Aorta (tissue), 5 donors: ENCODE measurements at places on chromosomes 16 and 17. TPM values are rescaled to one million over a fixed set of nuclear protein-coding genes. Genes with fewer than 3 reads are reported as not detected.
A peak's percentile ranks its signal among the peaks of the same experiment; 100 is the strongest.

- DNase-seq = no peak
- H3K4me3 ChIP-seq = no peak overlapping the region
- H3K36me3 ChIP-seq = no peaks in the 10 kb centered on the region
- no peaks in the 10 kb centered on the region for H3K27me3 ChIP-seq
- H3K27ac ChIP-seq = no peak overlapping the region
These were observed 89.1 kb downstream of the RGS9 start for GRCh38 chr17:65226227-65226626.

DNA sequence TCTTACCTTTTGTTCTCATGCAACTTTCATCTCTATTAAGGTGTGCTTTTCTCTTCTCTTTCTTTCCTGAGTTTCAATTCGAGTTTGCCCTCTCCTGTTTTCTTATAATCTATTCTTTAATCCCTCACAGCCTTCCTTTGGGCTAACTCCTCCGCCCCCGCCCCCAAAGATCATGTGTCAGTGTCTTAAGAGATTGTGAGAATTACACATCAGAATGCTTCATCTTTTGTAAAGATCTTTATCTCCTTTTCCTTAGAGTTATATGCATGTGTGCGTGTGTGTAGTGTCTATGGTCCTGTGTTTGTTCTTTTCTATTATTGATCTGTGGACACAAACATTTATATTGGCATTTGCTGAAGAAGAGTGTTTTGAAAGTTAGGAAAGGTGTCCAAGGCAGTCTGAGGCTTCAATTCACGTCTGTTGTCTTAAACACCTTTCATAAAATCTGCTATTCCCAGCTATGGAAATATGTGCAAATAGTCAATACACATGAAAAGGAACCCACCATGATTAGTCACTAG lies 6.1 kb upstream of the ALDH3A2 start:
- no peak overlapping the region for H3K27ac ChIP-seq
- H3K4me3 ChIP-seq = no peak overlapping the region
- H3K4me1 ChIP-seq = no peaks in the 10 kb centered on the region
- DNase-seq = no peak
- no peaks in the 10 kb centered on the region for H3K36me3 ChIP-seq

- no peaks in the 10 kb centered on the region for H3K36me3 ChIP-seq
- H3K27me3 ChIP-seq = no peaks in the 10 kb centered on the region
- no peak overlapping the region for H3K27ac ChIP-seq
These were observed 3.9 kb downstream of the CD79B start for GRCh38 chr17:63928172-63928666.

Gene TBC1D3I
- total RNA-seq = 1.1 TPM

DNA sequence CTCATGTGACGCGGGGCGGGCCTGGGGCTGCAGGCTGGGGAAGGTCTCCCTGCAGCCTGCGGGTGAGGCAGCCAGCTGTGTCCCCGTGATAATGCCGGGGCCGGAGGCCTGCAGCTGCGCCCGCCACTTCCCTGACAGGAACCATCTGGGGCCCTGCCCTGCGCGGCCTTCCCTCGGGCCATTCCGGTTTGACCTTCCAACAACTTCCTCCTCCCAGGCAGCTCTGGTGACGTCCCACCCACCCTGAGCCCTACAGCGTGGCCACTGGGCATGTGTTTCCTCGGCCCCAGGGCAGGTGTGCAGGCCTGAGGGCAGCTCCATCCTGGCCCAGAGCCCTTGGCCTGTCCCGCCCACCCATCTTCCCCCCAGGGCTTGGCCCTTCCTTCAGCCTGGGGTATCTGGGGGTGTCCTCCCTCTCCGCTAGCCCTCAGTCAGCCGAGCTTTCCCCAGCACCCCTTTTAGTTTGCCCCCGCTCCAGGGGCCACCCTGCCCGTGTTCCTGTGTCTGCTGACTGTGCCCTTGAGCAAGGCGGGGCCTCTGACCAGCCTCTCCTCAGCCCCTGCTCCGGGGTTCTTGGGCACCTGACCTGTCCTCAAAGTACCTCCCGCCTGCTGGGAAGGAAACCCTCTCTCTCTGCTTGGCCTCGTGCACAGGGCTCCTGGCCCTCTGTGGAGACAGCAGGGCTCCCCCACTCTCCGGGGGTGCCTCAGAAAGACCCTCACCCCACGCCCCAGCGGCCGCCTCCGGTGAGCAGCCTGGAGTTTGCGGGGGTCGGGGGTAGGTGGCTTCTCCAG lies at the start of gene CBFA2T3:
Gene CBFA2T3 (minus strand): TSS at position 190 of the 794 bp plus-strand sequence. CDS start 400 bp downstream, outside the sequence.
- no peaks in the 10 kb centered on the region for H3K4me1 ChIP-seq
- H3K36me3 ChIP-seq = no peaks in the 10 kb centered on the region
- H3K27ac ChIP-seq = no peak within 1 kb of the TSS
- peak; percentile 89 for DNase-seq
- H3K27me3 ChIP-seq = no peaks in the 10 kb centered on the region

Gene MYH2
- not detected for total RNA-seq

Gene ZNF597
- 3.2 TPM for total RNA-seq

- H3K27me3 ChIP-seq = no peaks in the 10 kb centered on the region
- DNase-seq = no peak
- no peak overlapping the region for H3K27ac ChIP-seq
- no peaks in the 10 kb centered on the region for H3K4me1 ChIP-seq
- no peak overlapping the region for H3K4me3 ChIP-seq
These were observed 141.8 kb downstream of the GRIN2A start for GRCh38 chr16:10040136-10041080.

GRCh38 chr17:75288770-75289114 lies 491 bp downstream of the SLC25A19 start:
- H3K27me3 ChIP-seq = no peaks in the 10 kb centered on the region
- H3K4me3 ChIP-seq = peak overlapping the region; percentile 49
- H3K4me1 ChIP-seq = no peaks in the 10 kb centered on the region
- H3K36me3 ChIP-seq = no peaks in the 10 kb centered on the region
- peak overlapping the region; percentile 2 for H3K27ac ChIP-seq

GRCh38 chr17:49565948-49566491 lies 9.7 kb upstream of the NXPH3 start:
- no peaks in the 10 kb centered on the region for H3K36me3 ChIP-seq
- DNase-seq = peak; percentile 89
- H3K4me3 ChIP-seq = no peak overlapping the region

DNA sequence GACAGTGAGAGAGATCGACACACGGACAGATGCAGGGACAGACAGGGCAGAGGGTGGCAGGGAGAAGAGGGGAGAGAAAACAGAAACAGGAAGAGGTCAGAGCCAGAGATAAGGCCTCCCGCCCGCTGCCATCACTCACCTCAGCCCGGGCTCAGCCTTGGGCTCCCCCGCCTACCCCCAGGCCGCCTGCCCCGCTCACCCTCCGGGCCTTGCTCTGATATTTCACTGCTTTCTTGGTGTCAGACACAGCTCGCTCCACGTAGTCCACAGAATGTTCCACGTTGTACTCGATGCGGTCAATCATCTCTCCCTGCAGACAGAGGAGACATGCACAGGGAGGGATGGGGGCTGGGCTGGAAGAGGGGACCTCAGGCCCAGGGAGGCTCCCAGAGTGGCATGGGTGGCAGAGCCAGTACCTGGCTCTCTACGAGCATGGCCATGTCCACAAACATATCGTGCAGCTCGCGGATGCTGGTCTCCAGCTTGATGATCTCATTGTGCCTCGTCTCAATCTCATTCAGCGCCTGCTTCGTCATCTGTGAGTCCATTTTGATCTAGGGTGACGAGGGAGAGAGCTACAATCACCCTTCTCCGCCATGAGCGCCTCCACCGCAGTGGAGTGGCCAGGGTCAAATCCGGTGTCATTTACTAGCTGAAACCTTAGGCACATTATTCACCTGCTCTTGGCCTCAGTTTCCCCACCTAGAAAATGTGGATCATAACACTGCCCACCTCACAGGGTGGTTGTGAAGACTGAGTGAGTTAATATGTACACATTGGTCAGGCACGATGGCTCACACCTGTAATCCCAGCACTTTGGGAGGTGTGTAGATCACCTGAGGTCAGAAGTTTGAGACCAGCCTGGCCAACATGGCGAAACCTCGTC lies 8.2 kb downstream of the HSD3B7 start:
- H3K27me3 ChIP-seq = no peaks in the 10 kb centered on the region
- H3K27ac ChIP-seq = no peak overlapping the region
- no peak for DNase-seq
- no peaks in the 10 kb centered on the region for H3K4me1 ChIP-seq
- no peak overlapping the region for H3K4me3 ChIP-seq

Gene HOXB9
- 0.39 TPM for total RNA-seq

DNA sequence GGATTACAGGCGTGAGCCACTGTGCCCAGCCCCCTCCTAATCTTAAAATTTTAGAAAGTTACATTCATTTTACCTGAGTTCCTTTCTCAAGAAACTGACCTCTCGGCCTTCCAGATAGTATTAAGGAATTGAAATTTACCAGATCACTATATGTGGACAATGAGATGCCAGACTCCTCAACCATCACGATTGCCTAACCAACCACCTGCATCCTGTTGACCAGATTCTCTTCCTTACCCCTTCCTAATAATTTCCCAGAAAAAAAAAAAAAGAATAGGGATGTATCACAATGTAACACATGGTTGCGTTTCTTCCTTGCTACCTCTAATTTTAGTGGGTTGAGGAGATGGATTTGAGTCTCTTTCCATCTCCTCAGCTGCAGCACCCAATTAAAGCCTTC lies 72.1 kb downstream of the BMERB1 start:
- no peak overlapping the region for H3K4me3 ChIP-seq
- H3K27ac ChIP-seq = no peak overlapping the region
- H3K4me1 ChIP-seq = no peaks in the 10 kb centered on the region
- H3K36me3 ChIP-seq = no peaks in the 10 kb centered on the region
- no peak for DNase-seq
- H3K27me3 ChIP-seq = no peaks in the 10 kb centered on the region

Gene PLD6
- total RNA-seq = 1.8 TPM

Gene CD300LB
- total RNA-seq = 1.6 TPM

DNA sequence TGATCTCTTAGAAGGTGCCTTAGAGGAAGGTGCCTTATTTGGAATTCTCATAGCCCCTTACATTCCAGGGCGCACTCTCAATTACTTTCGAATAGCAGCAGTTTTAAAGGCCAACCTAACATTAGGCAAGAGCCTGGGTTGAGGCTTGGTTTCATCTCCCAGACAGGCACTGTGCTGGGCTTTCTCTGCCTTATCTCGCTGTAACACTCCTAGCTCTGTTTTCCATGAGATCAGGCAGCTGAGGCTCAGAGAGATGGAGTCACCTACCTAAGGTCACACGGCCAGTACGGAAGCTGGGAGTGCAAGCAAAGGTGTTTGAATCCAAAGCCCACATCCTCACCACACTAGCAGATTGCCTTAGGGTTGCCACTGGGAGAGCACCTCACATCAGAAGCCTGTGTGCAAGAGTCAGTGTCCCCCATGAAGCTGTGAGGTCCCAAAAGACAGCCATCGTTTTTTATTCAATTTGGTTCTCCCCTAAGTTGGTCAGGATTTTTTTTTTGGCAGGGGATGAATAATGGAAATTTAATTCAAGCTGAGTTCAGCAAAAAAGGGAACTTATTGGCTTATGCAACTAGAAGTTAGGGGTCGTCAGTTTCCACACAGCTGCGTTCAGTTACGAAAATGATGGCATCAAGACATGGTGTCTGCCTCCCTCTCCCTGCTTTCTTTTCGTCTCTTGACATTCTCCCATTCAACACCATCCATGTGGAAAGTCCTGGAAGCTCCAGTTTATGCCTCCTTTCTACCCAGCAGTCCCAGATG lies 206.4 kb downstream of the KATNIP start:
- H3K27me3 ChIP-seq = no peaks in the 10 kb centered on the region
- H3K4me3 ChIP-seq = no peak overlapping the region
- H3K4me1 ChIP-seq = peaks cover 2% of the 10 kb centered on the region
- H3K27ac ChIP-seq = no peak overlapping the region
- DNase-seq = no peak
